Activated T-helper 9 cell treated with anti-CD3 and anti-CD28 coated beads, Interleukin-2, amount 50 U/mL, for 16 hours (primary cell): ENCODE measurements at places on chromosomes 13 and 19.

DNA sequence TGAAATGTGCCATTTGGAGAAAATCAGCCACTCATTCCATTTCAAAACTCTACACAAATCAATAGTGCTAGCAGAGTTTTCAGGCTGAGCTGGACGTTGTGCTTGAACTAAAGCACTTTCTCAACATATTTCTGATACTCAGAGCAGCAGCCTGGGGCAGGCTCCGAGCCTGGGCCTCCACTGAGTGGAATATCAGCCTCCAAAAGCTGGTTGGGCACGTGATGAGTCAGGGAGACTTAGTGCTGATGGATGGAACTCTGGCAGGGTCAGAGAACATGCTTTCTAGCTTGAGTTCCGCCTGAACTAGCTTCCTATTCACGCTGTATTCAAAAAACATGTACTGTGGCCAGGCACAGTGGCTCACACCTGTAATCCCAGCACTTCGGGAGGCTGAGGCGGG is 85.8 kb upstream of the PCDH8 start:
- no peak for DNase-seq

DNA sequence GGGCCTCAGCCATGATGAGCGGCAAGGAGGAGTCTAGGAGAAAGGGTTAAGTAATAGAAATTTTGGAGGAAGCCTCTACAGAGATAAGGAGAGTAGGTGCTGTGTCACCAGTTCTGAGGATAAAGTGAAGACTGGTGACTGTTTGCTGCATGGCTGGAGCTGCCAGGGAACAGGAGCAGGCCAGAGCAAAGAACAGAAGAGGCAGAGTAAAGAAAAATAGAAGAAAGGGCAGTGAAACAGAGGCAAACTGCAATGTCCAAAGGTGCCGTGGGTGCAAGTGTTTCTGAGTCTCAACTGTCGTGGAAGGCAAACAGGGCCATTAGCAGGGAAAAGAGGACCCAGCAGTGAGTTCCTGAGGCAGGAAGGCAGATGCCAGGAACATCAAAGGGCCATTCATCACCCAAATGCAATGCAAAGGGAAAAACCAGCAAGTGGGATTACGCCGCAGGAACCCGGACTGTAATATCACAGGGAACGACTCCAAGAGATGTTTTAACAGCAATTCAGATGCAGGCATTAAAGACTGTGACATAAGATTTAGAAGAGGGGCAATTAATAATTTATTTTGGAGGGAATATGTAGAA is 318.3 kb downstream of the FOXO1 start:
- no peak for DNase-seq

GRCh38 chr13:50438351-50438750 is 405.1 kb downstream of the DLEU7 start:
- DNase-seq, result no peak

- no peak for DNase-seq
Measured at GRCh38 chr19:38392707-38393308, 4.3 kb downstream of the SPRED3 start.

- no peak for DNase-seq
Measured at GRCh38 chr13:21405309-21405708, 53.8 kb downstream of the ZDHHC20 start.

DNA sequence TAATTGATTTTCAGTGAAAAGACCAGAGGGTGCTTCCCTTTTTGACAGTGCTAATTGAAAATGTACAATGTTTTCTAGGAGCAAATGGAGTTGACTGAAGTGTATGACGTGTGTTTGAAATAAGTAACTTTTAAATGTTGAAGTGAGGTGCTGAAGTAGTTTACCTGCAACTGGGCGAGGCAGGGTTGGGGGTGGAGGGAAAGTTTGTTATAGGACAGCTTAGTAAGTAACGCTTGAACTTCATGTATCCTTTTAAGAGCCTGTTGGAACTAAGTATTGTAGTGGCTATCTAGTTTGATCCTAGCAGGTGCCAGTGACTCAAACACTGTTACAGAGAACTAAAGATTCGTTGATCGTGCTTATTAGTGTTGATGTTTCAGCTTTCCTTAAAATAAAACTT is 5.9 kb downstream of the SLAIN1 start:
- DNase-seq, result no peak

- no peak for DNase-seq
Measured at GRCh38 chr19:49811328-49811727, 1.8 kb downstream of the FUZ start.

DNA sequence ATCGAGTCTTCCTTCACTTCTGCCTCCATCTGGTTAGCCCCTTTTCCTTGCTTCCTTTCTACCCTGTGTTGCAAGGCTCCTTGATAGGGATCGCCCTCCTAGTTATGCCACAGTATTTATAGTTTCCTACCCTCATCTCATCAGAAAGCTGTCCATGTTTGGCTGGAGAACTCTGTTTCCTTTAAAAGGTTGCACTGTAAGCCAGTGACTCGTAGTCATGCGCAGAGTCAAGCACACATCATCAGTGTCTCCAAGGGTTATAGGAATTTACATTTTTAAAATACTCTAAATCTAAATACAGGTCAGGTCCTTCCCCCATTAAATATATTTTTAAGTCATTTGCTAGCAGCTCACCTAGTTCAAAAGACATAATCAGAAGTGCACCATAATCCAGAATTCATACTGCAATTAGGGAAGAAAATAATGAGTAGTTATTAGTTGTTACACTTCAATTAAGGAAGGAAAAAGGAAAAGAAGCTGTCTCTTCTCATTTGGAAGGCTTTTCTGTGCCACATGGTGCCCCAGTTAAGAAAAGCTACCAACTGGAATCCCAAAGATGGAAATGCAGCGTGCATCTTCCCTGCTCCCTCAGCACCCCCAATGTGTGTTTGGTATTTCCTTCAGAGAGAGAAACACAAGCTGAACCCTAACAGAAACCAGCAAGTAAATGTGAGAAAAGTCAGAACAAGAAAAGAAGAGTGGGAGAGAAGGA is 81.0 kb downstream of the GPR12 start:
- no peak for DNase-seq

DNA sequence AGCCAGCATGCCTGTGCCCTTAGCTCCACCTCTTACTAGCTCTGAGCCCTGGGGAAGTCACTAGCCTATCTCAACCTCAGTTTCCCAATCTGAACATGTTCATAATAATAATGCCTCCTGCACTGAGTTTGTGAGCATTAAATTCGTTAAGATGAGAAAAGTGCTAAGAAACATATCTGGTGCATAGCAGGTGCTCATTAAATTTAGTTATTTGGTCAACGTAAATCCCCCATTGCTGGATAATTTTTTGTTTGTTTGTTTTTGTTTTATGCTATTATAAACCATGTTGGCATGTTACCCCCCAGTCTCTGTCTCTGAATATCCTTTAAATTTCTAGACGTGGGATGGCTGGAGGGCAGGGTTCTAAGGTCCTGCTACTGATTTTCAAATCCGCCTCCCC is 10.6 kb downstream of the FCGBP start:
- DNase-seq, result no peak

GRCh38 chr13:89136678-89137077 is 1465.5 kb downstream of the SLITRK5 start:
- DNase-seq, result no peak

GRCh38 chr13:113329656-113330312 is 32.7 kb downstream of the LAMP1 start:
- DNase-seq, result no peak

DNA sequence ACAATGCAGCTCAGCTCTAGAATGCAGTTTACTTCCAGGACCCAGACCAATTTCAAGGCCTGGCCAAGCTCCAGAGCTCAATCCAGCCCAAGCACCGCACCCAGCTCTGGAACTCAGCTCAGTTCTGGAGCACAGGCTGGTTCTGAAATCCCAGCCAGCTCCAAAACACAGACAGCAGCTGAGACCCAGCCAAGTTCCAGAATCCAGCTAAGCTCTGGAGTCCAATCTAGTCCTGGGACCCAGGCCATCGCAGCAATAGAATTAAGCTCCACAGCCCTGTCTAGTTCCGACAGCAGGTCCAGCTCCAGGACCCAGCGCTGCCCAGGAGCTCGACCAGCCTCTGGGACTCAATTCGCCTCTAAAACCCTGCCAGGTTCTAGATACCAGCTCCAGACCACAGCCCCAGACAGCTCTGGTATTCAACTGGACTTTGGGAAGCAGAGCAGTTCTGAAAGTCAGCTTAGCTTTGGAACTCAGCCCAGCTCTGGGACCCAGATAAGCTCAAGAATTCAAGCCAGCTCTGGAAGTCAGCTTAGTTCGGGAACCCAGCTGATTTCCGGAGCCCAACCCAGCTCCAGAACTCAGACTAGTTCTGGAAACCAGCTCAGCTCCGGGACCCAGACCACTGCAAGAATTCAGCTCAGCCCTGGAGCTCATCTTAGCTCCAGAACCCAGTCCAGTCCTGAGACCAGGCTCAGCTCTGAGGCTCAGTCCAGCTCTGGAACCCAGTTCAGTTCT is 6.8 kb downstream of the GIPC3 start:
- DNase-seq, result no peak

DNA sequence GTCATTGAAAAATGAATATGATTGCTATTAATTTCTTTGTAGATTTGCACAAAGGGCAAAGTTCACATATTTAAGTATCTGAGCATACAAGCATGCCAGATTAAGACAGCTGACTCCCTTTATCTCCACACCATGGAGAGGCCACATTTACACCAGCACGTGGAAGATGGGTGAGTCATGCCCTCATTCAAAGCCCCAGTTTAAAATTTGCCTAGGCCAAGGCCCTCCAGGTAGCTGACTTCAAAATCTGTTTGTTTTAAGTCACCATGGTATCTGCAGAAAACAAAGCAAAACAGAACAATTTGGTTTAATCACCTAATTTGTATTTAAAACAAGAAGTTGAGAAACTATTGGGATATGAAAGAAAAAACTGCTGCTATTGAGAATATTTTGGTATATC is 109.2 kb downstream of the ESD start:
- no peak for DNase-seq

GRCh38 chr19:46970815-46971214 is 48.8 kb upstream of the NPAS1 start:
- DNase-seq, result no peak

DNA sequence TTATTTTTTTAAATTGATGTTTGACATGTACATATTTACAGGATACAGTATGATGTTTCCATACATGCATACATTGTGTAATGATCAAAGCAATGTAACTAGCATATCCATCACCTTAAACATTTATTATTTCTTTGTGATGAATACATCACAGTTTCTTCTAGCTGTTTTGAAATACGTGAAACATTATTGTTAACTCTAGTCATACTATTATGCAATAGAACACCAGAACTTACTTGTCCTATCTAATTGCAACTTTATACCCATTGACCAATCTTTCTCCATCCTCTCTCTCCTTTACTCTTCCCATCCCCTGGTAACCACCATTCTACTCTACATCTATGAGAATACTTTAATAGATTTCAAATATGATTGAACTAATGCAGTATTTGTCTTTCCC is 1942.7 kb downstream of the PCDH9 start:
- DNase-seq, result no peak

DNA sequence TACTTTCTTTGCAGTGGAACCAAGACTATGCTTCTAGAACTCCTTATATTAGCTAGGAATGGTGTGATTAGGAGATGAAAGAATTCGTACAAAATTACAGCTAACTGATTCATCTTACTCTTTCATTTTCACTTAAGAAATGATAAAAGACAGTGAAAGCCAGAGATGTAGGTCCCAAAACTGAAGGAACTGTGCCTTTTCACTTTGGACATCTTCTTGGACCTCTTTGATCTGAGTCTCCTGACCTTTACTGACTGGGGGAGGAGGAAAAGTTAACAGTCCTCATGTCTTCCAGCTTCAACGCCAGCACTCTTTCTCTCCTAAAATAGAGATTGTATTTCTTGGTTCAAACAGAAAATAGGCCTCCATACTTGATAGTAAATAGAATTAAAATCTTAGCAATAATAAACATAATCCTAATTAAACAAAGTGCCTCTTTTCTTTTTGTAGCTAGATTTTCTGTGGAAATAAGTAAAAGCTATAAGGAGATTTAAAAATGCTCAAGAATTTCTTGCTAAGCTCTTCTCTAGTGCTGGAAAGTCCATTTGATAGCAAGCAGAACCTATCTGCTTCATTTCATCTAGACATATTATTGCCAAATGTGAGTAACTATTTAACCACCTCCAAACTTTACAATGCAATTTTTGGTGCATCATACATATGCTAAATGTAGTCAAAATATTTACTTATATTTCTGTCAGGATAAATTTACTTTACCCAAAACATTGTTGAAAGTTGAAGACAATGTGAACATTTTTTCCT is 109.4 kb upstream of the POSTN start:
- no peak for DNase-seq

DNA sequence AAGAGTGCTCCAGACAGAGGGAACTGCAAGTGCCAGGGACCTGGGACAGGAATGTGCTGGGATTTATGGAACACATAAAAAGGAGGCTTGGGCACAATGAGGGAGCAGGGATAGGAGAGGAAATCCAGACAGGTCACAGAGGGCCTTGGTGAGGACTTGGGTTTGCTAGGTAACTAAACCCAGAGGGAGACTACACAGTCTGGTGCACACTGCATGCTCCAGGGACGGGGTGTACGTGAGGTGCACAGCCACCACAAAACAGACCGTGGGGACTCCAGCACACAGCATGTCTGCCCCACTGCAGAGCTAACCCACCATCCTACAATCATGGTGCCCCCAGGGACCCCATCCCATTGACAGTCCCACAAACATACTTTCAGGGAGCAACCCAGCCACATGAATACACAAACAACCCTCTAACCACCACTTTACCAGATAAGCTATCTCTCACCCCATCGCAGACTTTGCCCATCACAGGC is 5.5 kb upstream of the ZFP36 start:
- no peak for DNase-seq

- no peak for DNase-seq
Measured at GRCh38 chr13:20967340-20967739, 64.8 kb upstream of the XPO4 start.

DNA sequence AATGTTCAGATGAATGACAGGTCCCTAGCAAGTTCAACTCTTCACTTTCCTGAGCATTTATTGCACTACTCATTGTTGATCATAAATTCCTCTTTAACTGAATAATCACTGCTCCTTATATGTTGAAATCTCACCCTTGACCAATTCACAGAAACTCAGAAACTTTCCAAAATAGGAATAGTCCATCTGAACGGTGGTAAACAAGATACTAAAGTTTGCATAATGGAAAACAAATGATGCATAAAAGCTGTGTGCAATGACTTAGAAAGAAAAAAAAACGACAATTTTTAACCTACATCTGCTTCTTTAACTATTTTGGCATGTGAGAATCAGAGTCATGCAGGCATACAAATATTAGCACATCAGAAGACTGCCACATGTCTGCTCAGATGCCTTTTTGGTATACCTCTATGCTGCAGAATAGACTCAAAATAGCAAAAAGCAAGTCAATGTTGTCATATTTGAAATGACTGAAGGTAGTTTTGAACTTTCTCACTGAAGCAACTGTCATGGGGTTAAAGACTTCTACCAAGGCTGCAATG is 34.8 kb downstream of the SLC10A2 start:
- no peak for DNase-seq

GRCh38 chr13:21549633-21550032 is 54.3 kb downstream of the MICU2 start:
- DNase-seq, result no peak
